ENCODE measurements at places on chromosomes 1 and 21.

- DNase-seq: no peak
Observed at GRCh38 chr21:32096411-32096810, 182.4 kb downstream of the MIS18A start.

- DNase-seq: no peak
Observed at GRCh38 chr1:111253876-111254275, 26.4 kb downstream of the CHI3L2 start.

DNA sequence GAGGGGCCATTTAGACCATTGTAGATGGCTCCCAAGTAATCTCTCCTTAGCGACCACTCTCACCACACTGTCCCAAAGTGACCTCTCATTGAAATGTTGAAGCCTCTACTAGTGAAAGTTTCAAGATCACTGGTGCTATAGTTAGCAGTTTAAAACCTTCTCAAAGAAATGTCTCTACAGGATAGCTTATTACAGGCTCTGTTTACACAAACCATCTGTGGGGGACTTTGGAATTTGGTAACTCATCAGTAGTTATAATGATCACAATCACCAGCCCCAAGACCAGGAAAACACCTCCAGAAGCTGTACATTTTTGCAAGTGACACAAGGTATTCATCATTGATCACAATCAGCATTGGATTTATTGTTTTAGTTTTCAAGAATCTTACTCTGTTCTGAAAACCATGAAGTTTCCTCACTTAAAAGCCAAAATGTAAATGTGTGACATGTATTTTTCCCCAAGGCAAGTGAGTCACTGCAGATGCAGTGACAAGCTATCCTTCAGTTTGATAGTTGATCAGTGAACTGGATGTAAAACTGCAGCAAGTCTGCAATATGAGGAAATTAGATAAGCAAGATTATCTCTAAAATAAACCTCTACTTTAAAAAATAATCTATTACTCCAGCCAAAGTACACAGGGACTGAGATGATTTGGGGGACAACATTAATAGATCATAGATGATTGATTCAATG, 41.9 kb downstream of the C21orf91 start:
- DNase-seq: no peak

DNA sequence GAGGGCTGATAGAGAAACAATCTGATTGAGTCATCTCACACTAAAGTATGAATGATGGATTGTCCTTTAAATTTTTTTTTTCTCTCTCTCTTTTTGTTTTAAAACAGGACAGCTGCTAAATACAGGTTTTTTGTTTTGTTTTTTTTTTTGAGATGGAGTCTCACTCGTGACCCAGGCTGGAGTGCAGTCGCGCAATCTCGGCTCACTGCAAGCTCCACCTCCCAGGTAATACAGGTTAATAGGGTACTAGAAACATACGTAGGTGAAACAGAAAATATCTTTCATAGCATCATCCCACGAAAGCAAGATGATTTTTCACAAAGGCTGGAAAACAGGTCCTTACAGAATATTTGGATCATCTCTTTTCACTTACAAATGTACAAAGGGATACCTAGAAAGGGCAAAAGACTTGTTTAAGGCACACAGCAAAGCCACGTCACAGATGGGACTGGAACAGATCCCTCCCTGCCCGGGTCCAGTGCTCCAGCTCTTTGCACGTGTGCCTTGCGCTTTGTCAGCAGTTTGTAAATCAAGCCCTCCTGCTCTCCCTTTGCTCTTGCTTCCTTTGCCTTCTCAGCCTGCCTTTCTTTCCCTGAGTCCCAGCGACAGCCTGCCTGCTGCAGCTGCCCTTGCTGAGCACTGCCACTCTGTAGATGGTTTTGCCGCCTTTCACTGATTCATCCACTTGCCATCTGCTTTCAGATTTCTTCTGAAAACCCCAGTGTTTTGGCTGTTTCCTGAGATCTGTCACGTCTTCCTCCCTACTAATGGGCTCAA, 171.3 kb upstream of the BEND5 start:
- no peak for DNase-seq

DNA sequence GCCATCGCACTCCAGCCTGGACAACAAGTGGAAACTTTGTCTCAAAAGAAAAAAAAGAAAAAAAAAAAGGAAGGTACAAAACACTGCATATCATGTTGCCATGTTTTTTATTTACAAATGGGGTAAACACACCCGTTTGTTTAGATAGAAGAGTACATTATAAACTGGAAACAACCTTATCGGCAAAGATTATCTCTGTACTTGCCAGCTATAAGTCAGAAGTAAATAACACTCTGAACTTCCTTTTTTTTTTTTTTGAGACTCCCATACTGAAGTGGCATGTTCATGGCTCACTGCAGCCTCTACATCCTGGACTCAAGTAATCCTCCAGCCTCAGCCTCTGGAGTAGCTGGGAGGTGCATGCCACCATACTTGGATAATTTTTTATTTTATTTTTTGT, 21.9 kb downstream of the USP48 start:
- DNase-seq: no peak

DNA sequence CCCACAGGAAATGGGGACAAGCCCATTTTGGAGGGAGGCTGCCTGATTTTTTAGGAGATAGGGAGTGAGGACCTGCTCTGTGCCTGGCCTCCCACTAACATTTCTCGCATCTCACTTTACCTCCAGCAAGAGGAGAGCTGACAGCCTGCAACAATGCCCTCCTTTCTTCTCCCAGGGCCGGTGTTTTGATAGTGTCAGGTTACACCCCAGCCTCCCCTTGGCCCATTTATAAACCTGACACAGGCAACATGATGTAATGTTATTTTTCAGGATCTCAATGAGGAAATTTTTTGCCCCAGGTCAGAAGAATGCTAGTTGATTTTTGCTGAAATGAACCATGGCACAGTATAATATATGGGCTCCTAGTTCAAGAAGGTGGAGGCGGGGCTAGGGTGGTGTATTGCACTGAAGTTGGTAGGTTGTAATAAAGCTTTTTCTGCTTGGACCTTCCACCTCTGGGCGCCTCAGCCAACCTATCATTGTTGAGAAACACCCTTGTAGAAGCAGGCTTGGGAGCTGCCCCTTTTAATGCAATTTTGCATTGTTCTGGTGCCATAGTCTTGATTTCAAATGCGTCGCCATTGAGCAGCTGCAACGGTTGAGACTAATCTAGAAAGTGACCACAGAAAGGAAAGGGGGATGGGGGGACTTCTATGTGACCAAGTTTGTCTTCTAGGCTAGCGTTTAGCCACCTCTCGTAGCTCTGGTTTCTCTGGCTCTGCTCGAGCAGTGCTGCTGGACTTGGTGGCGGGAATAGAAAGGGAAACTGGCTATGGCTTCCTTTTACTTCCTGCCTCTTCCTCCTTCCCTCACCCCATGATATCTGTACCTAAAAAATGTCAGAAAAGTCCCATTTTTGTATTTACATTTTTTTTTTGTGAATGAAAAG, 53.0 kb downstream of the PBX1 start:
- no peak for DNase-seq

- DNase-seq: peak; percentile 9
Observed at GRCh38 chr21:30206551-30207251, 9.2 kb downstream of the CLDN8 start.

- no peak for DNase-seq
Observed at GRCh38 chr21:38937844-38938243, 132.1 kb downstream of the ETS2 start.

GRCh38 chr1:110339407-110340206, 430 bp downstream of the RBM15 start:
- DNase-seq: peak; percentile 8
